ENCODE measurements at places on chromosomes 3 and 15.
A peak's percentile ranks its signal among the peaks of the same experiment; 100 is the strongest.

- no peak for DNase-seq
These were observed 64.2 kb upstream of the LINGO1 start for GRCh38 chr15:77696871-77697270.

DNA sequence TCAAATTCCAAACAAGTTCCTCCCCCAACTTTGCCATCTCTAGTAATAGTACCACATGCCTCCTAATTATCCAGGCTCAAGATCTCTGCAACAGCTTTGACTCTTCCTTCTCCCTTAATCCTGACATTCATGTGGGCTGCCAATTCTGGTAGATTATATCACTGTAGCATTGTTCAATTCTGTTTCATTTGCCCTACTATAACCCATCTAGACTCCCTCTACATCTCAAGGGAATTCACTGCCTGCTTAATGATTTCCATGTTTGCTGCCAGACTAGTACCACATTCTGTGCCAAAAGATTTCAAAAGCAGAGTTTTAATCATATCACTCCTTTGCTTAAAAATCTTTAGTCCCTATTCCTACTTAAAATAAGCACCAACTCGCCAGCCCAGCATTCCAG is 34.6 kb upstream of the PPIB start:
- DNase-seq: no peak

GRCh38 chr3:60585918-60586317 is 665.3 kb downstream of the FHIT start:
- DNase-seq: no peak

GRCh38 chr3:149820183-149820582 is 7.2 kb downstream of the RNF13 start:
- DNase-seq: peak; percentile 9

DNA sequence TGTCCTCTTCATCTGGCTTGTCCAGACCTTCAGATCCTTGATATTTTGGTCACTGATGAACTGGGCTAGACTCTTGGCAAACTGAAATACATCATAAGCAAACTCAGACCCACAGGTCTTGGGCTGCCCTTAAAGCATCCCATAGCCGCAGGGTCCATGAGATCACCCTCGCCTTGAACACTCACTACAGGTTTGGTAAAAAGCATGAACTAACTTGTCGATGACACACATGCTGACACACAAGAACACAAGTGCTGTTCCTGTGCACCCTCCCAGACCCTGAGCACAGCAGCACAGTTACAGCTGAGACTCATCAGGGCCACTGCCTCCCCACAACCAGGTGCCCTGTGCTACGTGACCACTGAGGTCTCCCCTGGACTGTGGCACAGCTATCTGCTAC is 21.0 kb downstream of the PFKFB4 start:
- DNase-seq: no peak

- no peak for DNase-seq
These were observed 2.8 kb downstream of the ACTL6A start for GRCh38 chr3:179565496-179565895.

DNA sequence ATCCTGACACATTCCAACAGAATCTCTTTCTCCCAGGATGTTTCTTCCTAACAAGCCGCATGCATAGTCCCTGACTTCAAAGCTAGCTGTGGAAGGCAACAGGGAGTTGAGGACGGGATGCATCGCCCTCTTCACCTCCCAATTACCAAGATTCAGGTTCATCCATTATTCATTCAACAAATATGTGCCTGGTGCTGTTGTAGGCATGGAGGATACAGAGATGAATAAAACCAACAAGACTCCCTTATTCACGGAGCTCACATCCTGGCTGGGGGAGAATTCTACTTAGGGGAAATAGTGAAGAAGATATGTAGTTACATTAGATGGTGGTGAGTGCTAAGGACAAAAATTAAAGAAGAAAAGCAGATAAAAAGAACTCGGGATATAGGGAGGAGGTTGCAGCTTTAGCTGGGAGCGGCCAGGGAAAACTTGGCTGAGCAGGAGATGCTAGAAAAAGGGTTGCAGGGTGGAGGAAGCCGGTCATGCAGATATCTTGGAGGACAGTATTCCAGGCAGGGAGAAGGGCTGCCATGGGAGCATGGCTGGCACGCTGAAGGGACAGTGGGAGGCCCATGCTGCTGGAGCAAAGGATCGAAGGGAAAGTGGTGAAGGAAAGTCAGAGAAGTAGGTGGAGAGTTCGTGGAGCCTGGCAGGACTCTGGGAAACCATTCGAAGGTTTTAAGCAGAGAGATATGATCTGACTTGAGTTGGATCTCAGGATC is 5.0 kb downstream of the ITGB5 start:
- DNase-seq: peak; percentile 42

- no peak for DNase-seq
These were observed 36.3 kb downstream of the LRIG1 start for GRCh38 chr3:66464512-66464894.

DNA sequence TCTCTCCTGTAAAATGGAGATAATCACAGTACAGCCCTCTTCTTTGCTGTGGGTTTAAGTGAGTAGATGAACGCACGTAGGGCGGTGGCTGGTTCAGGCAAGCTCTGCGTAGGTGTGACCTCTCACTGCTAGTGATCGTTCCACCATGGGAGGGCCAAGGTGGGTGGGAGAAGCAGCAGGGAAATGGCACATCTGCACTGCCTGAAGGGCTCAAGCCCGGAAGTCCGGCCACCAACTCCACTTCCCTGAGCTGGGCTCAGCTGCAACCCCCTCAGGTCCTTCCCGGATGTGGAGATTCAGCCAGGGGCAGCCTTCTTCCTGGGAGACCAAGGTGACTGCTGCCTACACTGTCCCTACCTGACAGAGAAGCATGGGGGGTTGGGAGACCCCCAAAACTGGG is 102.9 kb downstream of the ADCY5 start:
- DNase-seq: no peak

- DNase-seq: peak; percentile 47
These were observed 22.3 kb downstream of the NR2F2 start for GRCh38 chr15:96352604-96353405.

DNA sequence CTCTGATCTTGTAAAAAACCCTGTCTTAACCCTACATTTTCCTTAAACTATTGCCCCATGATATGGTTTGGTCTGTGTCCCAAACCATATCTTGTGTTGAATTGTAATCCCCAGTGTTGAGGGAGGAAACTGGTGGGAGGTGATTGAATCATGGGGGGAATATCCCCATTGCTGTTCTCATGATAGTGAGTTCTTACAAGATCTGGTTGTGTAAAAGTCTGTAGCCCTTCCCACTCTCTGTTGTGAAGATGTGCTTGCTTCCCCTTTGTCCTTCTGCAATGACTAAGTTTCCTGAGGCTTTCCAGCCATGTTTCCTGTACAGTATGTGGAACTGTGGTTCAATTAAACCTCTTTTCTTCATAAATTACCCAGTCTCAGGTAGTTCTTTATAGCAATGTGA is 881.4 kb downstream of the DIPK2A start:
- DNase-seq: no peak

GRCh38 chr15:31869686-31870307 is 160.5 kb upstream of the CHRNA7 start:
- no peak for DNase-seq

DNA sequence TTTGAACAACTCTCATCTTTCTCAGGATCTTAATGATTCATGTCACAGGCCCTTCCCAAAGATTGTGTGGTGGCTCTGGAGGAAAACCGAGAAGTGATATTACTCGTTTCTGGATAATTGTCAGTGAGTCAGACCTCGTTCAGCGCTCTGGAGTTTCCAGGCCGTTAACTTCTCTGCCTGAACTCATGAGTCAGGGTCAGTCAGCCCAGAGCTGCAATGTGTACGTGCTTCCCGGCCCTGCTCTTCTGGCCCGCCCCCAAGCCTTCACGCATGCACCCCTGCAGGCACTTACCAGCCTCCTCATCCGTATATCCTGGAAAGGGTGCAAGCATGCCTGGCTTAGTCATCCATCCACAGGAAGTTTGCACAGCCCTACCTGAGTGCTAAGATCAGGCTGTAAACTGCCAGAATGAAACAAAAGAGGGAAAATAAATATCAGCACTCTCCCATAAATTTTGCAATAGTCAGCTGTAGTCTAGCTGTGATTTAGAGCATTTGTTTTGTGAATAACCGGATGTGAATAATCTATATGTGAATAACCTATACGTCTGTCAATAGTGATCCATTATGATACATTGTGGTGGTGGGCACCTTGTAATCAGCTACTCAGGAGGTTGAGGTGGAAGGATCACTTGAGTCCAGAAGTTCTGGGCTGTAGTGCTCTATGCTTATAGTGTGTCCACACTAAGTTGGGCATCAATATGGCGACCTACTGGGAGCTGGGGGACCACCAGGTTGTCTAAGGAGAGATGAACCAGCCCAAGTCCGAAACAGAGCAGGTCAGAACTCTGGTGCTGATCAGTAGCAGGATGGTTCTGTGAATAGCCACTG is 35.3 kb upstream of the SEMA4B start:
- DNase-seq: peak; percentile 100

- DNase-seq: no peak
These were observed 87.6 kb upstream of the KBTBD8 start for GRCh38 chr3:66910266-66911055.
